ENCODE measurements at places on chromosomes 1 and 21.

DNA sequence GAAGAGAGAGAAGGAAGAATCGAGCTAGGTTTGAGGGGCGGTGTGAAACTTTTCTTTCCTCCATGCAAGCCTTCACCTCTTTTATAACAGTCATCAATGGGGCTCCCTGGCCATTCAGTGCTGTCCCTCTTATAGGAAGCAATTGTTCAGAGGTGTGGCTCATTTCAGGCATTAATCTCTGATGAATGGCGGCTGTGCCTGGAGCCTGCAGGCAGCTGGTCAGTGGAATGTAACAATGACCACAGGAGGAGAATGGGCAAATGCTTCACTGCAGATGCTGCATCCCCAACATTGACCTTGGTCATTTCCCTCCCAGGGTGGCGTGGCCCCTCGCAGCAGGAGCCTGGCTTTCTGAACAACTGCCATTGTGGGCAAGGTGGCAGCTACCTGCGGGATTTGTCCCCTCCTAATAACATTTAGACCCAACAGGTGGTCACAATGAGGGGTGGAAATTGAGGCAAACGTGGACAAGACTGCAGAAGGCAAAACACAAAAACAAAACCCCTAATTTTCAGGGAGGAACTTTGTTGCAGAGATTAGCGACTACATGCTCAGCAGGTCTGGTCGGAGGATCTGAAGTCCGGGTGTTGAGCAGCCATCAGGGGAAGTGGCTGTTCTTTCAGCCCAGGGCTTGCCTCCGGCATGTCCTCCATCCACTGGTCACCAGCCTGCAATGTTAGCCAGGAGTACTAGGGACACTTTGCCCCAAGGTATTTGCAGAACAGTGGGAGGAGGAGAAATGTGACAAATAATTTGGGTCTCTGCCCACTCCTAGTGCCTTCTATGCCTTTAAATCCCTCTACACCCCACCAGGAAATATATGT lies 97.3 kb upstream of the PAXBP1 start:
- no peak for DNase-seq

- no peak for DNase-seq
These were observed 1093.2 kb downstream of the ADGRL2 start for GRCh38 chr1:82893712-82894470.

GRCh38 chr21:26495283-26495849 lies 77.7 kb downstream of the CYYR1 start:
- DNase-seq: no peak

DNA sequence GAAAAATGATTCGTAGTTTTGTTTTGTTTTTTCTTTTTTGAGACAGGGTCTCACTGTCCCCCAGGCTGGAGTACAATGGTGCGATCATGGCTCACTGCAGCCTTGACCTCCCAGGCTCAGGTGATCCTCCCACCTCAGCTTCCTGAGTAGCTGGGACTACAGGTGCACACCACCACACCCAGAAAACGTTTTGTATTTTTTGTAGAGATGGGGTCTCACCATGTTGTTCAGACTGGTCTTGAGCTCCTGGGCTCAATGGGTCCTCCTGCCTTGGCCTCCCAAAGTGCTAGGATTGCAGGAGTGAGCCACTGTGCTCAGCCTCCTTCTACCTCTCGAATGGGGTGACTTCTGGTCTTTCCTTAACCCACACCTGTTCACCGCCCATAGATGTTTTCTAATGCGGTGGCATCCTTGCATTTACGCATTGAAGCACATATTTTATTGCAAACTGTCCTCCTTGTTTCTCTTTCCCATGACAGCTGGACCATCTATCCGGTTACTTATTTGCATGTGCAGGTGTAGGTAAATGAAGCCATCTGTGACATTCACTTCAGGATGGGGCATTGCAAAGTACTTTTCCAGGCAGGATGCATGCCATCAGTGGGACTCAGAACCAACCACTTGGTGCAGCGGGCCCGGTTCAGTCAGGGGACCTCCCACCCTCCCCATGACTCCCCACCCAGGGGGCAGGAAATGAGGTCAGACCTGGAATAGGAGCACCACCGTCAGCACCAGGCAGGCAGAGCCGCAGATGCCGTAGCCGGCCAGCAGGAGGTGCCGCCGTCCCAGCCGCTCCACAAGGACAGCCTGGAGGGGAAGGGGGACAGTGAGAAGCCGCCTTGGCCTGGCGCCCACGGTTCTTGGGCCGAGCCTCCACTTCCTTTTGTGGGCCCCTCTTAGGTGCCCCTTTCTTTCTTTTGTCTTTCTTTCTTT lies 16.5 kb downstream of the SLC2A7 start:
- DNase-seq: no peak

DNA sequence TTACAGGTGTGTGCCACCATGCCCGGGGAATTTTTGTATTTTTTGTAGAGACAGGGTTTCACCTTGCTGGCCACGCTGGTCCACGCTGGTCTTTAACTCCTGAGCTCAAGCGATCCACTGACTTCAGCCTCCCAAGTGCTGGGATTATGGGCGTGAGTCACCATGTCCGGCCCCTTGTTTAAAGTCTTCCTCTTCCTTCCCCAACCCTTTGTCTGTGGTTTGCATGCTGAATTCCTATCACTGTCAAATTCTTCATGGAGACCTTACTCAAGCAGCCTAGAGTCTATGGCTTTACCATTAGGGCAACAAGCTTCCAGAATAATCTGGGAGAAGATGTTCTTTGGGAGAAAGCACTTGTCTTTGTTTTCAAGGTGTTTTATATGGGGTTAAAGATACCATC lies 34.7 kb downstream of the B3GALT5 start:
- DNase-seq: peak; percentile 54

GRCh38 chr1:183673605-183674323 lies 20.6 kb upstream of the APOBEC4 start:
- DNase-seq: no peak

DNA sequence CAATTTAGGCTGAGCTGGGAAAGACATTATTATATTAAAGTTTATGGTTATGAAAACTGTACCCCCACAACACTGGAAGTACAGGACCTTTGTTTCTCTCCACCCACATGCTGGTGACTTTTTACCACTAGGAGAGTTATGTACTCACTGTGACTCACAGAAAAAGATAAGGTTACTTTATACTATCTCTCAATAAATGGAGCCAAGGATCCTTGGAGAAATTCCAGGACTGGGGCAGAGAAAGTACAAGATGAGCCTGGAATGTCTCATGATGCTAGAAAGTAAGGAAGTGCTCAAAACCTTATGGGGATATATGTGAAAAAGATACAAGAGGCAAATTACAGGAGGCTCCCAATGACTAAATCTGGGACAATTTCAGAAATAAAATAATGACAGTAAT lies 63.9 kb upstream of the C1orf105 start:
- DNase-seq: peak; percentile 45

- no peak for DNase-seq
These were observed 11.1 kb upstream of the RAVER2 start for GRCh38 chr1:64733581-64734286.

GRCh38 chr1:59990470-59990869 lies 63.9 kb upstream of the CYP2J2 start:
- no peak for DNase-seq

Data from AG09309 (cell line).